Occipital lobe (tissue), 3 donors: ENCODE measurements at places on chromosomes 7 and 10.

- no peak for DNase-seq
Observed at GRCh38 chr10:69952821-69953221, 99.8 kb upstream of the MACROH2A2 start.

DNA sequence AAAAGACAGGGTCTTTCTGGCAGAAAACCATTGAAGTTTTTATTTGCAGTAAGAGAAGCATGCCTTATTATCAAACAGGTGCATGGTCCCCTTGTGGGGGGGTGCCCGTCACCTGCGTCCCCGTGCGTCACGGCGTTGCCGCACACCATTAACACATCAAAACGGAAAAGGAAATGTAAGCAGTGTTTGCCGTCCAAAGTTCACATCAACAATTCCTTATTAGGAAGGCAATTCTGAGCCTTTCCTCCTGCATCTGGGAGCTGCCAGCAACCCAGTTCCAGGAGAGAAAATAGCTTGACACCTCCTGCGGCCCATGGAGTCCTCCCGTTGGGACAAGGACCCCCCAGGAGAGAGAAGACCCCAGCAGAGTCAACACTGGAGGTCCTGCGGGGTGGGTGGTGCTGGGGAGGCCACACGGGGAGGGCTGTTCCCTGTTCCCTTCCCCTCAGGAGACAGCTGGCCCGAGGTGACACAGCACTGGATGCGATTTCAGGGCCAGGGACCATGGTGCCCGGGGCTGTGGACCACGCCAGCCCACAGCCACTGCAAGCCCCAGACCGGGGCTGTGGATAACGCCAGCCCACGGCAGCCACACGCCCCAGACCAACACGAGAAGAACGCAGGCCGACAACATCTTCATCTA is 39.5 kb downstream of the DIP2C start:
- DNase-seq, result no peak

- no peak for DNase-seq
Observed at GRCh38 chr10:110750931-110751330, 106.8 kb downstream of the RBM20 start.

GRCh38 chr7:51315393-51316261 is 982 bp downstream of the COBL start:
- peak; percentile 47 for DNase-seq

DNA sequence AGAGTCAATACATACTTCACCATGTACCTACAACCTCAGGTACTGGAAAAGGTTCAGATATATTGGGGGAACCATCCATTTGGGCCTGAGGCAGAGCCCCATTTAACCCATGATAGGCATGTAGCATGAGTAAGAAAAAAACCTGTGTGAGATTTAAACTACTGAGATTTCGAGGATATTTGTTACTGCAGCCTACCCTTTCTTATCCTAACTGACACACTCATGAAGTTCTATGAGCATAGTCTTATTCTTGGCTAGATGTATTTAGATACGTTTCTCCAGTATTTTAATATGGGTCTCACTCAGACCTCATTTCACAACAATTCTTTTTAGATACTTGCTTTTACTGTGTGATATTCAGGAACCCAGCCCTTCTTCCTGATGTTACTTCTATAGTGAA is 39.3 kb downstream of the GHRHR start:
- no peak for DNase-seq
